ENCODE measurements at places on chromosomes 5 and 9.

DNA sequence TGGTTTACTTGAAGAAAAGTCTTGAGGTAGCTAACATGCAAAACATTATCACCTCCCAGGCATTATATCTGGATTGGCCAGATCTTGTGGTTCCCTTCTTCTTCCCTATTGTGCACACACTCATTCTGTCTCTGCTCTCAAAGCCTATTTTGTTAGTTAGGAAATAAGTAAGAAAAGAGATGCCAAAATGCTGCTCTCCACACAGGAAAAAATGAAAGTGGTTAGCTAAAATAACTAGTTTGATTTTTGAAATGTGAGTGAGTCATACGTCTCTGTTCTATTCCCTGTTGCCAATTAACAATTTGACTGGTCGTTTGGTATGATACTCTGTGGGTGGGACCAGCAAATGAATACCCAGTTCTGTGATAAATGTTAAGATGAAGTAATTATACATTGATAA lies 28.1 kb downstream of the LMNB1 start:
- no peak for DNase-seq

DNA sequence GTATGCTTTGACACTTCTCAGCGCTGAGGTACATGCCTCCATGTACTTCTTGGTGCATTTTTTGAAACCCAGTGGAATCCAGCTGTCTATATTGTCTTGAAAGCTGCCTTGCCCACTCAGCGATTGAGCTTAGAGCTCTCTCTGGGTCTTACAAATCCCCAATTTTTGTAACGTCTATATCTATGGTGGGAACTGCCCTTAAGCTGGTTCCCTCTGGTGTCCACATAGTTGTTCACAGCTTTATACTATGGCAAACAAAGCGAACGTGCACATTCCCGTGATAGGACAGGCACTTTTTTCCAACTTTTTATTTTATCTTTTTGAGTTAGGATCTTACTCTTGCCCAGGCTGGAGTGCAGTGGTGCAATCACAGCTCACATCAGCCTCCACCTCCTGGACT lies 20.9 kb downstream of the CDHR2 start:
- no peak for DNase-seq

DNA sequence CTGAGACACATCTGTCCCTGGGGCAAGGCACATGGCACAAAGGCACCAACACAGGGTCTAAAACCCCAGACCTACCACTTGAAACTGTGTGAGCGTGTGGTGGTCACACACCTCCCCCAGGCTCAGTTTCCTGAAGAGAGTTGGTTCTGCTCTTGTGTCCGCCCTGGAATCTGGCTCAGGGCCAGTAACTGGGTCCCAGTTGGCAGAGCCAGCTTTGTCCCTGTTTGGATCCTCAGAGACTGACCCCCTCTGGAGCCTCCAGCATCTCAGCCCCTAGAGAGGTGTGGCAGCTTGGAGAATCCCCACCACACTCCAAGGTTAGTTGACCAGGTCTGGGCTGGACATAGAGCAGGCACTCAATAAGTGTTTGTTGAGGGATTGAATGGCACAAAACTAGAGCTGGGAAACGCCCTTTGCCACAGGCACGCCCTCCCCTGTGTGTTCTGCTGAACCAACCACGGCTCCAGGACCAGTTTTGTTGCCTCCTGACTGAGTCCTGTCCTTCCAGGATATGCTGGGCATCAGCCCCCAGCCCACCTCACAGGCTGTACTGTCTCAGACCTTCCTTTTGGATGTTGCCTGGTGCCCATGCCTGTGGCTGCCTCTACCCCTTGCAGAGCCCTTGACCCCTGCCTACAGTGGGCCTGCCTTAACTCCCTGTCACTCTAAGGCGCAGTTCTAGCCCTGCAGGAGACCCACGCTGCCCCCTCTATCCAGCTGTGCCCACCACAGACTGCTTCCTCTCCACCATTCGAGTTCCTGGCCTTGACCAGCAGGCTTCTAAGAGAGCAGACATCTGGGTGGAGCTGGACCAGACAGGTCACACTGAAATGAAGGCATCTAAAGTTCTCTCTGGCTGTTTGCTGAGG lies 3.8 kb upstream of the PDLIM4 start:
- DNase-seq, result no peak

DNA sequence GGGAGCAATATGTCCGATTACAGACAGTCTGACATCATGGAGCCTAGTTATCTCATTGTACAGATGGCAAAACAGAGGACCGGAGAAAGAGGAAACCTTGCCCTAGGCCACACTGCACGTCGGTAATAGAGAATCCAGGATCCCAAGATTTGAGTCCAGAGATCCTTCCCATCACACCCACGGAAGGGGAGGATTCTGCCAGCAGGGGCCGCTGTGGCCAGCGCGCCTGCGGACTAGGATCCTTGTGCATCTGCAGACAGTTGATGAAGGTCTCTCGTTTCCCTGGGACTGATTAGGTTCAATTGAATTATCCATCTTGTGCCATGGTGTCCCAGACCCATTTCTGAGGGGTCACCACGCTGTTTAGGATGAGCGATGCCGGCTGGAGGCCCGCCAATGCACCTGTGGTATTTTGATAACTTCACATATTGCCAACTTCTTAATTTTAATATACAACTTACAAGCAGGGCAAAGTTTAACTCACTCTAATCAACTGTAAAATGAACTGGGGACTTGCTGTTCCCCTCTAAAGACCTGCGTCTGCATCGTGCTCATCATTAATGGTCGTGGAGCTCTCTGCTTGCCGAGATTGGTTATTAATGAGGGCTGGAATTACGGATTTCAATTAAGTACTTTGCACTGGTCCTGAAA lies 592.7 kb upstream of the BRINP1 start:
- DNase-seq, result peak; percentile 34

- DNase-seq, result no peak
These were observed 10.0 kb upstream of the DDX41 start for GRCh38 chr5:177526791-177527190.

Data from HTR-8/SVneo (cell line).